ENCODE measurements at places on chromosomes 4 and X. TPM values are rescaled to one million over a fixed set of nuclear protein-coding genes. Genes with fewer than 3 reads are reported as not detected.

DNA sequence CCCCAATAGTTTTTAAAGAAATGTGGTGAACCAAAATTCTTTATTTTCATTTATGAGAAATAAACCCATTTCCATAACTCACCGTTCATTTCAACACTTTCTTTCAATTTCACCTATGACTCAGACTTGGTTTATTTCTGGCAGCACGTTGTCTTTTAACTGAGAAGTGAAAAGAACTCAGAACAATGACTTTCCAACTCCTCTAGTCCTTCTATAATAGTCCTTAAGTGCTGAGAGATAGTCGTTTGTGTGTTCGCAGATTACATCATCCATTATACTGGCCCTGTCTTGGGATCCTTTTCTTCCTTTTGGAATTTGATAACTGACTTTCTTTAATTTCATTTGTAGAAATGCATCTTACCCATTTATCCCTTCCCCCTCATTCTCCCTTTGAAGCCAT, 113.6 kb downstream of the GLUD2 start:
- DNase-seq, result no peak

DNA sequence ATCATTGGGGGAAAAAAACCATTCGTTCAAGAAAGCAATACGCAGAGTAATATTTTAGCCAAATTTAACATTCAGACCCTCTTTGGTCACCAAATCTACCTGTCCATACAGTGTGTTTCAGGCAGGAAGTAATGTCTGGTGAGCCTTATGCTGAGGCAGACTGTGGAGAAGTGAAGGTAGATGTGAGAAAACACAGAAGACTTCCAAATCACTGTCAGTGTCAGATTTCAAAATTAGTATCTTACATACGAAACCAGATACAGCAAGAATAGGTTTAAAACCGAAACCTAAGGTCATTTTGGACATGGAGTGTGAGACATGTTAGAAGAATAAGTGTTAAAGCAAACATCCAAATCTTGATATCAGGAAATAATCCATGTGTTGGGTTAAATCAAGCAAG, 664.5 kb upstream of the HTR2C start:
- no peak for DNase-seq

DNA sequence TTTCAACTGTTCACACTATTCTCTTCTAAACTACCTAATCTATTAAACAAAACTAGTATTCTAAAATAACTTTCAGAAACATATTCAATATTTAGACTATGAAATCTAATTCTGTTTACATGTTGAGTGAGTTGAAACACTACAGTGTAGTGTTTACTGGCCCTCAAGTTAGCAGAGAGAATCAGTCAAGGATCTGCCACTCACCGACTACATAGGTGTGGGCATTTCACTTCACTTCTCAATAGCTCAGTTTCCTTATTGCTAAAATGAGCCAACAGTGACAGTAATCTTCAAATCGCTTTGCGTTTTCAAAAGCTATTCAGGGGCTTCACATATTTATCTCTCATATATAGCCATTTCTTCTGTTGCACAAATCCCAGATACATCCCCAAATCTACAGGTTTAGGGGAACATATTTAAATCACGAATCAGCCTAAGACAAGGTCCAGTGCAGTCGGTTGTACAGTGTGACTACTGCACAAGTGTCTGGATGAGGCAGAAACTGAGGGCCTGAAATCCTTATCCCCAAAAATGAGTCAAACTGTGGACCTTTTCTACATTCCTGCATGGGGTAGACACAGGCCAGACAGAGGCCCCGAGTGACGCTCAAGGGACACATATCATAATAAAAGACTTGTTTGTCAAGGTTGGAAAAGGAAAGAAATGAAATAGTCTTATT, 129.8 kb downstream of the PPP3CA start:
- DNase-seq, result no peak

- no peak for DNase-seq
Observed at GRCh38 chr4:68360231-68360968, 10.5 kb upstream of the YTHDC1 start.

- no peak for DNase-seq
Observed at GRCh38 chrX:120308959-120309872, 2.0 kb downstream of the TMEM255A start.

TEX13B gene
- total RNA-seq, result not detected

- DNase-seq, result no peak
Observed at GRCh38 chrX:9327747-9328145, 137.1 kb upstream of the TBL1X start.

DNA sequence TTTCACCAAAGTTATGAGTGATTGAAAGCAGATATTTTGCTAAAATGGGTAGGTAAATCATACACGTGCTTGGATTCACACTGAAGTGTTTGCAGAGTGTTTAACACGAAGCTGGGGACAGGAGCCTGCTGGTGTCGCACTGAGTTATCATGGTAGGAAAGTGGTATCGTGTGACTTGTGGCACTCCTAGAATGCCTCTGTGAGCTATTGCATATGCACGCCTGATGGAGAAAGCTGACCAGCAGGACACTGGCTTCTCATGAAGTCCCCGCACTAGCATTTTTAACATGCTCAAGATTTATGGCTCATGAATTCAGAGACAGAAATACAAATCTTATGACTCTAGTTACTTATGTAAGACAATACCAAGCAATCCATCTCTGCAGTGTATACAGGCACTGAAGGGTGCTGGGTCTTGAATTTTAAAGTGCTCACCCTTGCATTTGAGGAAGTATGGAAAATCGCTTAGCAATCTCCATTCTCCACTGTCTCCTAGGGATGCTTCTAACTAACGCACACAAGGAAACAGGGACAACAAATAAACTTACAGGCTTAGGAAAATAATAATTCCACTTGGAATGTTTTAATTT, 19.8 kb downstream of the VCX3B start:
- no peak for DNase-seq

DNA sequence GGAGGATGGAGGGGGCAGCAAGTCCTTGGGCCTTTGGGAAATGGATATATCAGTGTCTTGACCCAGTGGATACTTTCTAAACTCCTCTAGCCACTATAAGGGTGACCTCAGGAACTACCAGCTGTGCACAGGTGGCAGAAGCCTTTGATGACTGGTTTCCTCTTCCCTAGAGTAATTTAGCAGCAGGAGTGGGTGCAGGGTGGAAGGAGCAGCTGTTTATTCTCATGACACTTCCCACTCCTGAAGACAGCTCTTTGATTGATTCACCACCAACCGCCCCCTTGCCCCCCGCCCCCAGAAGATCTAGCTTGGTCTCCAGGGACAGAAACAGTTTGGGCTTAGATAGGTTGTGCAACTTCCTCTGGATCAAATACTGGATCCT, 63.0 kb downstream of the GPC3 start:
- no peak for DNase-seq

PIM2 gene
- 12.5 TPM for total RNA-seq

- no peak for DNase-seq
Observed at GRCh38 chr4:124803641-124804040, 91.1 kb upstream of the ANKRD50 start.

DNA sequence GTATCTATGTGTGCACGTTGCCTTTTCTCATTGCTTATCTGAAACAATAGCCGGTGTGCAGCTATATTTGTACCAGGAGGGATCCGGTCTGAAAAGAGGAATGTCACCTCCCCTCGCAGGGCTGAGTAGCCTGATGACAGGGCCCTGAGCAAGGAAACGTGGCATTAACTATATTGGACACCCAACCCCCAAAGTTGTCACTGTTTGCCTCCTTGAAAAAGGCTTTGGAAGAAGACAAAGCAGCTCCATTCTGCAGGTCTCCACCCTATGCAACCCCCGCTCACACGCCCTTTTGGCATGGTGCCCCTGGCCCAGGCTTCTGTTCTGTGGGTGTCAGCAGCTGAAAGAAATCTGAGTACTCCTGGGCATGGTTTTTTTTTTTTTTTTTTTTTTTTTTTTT, 8.2 kb downstream of the PRRG3 start:
- DNase-seq, result no peak

TRMT2B gene
- 17.1 TPM for total RNA-seq

DNA sequence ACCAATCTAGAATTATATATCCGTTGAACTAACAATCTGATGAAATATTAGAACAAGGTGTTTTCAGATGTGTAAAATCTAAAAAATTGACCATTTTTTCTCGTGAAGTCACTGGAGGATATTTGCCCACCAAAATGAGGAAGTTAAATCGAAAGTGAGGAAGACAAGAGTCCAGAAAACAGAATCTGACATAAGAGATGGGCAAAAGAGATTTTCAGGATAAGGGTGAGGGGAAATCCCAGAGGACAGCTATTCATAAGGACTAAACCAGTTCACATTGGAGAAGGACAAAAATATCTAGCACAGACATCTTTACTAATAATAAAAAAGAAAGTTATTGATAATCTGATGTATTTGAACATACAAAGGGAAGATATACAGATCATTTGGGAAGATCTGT, 18.7 kb upstream of the ALG13 start:
- no peak for DNase-seq

CXCL11 gene
- total RNA-seq, result not detected

GRCh38 chr4:7775396-7775795, 164.3 kb downstream of the AFAP1 start:
- DNase-seq, result no peak

GRCh38 chr4:2592572-2592971, 56.1 kb downstream of the FAM193A start:
- no peak for DNase-seq

- DNase-seq, result no peak
Observed at GRCh38 chr4:40515037-40515397, 114.6 kb downstream of the RBM47 start.

TMSB15A gene
- total RNA-seq, result 233 TPM

- no peak for DNase-seq
Observed at GRCh38 chr4:164109503-164109902, 615.0 kb downstream of the TMA16 start.

RBM3 gene
- 261 TPM for total RNA-seq

TCEAL9 gene
- total RNA-seq, result 42.8 TPM

IL9R gene
- total RNA-seq, result not detected

COL4A6 gene
- total RNA-seq, result 21.5 TPM

DNA sequence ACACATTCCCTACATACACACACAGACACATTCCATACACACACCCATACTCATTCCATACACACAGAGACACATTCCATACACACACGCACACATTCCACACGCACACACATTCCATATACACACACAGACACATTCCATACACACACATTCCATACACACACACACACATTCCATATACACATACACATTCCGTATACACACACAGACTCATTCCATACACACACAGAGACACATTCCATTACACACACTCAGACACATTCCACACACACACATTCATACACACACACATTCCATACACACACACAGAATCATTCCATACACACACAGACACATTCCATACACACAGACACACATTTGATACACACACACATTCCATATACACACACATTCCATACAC, 15.2 kb downstream of the LINC00632 start:
- DNase-seq, result no peak

GRCh38 chrX:117982694-117983392, 133.8 kb downstream of the KLHL13 start:
- DNase-seq, result no peak

GRCh38 chr4:13483768-13484121, 395 bp downstream of the RAB28 start:
- no peak for DNase-seq

CABS1 gene
- not detected for total RNA-seq

DNA sequence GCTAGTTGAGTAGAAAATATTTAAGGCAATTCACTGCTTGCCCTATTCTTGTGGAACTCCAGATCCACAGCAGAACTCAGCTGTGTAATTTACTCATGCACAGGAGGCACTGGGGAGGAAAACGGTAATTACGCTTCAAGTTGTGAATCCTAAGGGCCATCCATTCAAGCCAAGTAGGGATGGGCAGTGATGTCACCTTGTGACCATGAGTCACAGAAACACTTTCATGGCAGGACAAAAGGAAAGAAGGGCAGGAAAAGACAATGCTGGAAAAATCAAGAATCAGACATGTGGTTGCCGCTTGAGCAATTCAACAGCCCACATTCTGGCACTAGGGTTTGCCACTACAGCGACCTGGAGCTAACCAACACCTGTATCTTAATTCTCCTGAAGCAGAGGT, 1.4 kb downstream of the PAQR3 start:
- DNase-seq, result no peak

GRCh38 chr4:56410247-56411062, 23.2 kb upstream of the AASDH start:
- DNase-seq, result no peak

SRPK3 gene
- 0.30 TPM for total RNA-seq

GRCh38 chr4:96009427-96010119, 169.7 kb downstream of the PDHA2 start:
- DNase-seq, result no peak

DNA sequence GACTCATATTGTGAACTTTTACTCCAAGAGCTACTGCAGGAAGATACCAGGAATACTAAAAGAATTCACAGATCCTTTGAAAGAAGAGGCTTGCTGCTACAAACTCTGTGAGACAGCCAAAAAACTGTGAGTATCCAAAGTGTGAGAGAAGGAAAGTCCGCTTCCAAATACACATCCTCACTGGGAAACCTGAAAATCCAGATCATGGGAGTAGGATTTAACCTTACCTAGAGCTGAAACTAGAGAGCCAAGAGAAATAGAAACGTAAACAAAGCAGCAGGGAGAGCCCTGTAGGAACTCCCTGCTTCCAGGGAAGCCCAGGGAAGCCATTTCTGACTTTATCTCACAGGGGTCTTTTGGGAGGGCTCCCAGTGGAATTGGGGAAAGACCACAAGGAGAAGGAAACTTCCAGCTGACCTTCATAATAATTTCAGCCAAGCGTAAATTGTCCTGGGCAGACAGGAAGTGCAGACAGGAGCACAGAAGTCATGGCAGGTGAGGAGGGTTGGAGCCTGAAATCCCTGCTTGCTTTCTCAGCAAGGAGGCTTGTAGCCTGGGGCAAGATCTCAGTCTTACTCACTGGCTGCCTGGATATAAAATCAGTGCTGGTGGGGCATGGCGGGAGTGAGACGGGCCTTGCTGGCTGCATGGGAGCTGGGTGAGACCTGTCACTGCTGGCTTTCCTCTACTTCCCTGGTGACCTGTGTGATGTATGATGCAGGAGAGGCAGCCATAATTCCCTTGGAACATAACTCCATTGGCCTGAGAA, 26.2 kb upstream of the NFKB1 start:
- no peak for DNase-seq

DNA sequence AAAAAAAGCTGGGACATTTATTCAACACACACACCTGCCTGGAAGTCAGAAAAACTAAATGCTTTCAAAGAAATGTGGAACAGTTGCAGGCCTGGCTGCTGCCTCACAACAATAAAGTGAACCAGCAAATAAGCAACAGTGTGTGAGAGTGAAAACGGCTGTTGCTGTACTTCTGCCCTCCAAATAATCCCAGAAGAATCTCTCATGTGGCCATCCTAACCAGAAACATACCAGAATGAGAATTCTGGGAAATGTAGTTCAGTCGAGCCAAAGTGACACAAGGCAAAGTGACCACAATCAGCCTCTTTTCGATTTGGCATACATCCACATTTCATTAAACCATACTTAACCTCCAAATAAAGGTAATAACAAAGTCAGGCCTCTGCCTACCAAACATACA, 204.5 kb downstream of the SLC7A11 start:
- no peak for DNase-seq

GRCh38 chr4:122668241-122668640, 47.4 kb upstream of the IL21 start:
- no peak for DNase-seq

GRCh38 chr4:170736710-170737109, 647.0 kb upstream of the AADAT start:
- no peak for DNase-seq

- DNase-seq, result no peak
Observed at GRCh38 chr4:821631-822030, 4.3 kb downstream of the CPLX1 start.

- no peak for DNase-seq
Observed at GRCh38 chr4:127829014-127829413, 46.9 kb downstream of the HSPA4L start.

SSX1 gene
- not detected for total RNA-seq

GRCh38 chr4:128809477-128810330, at the start of gene JADE1:
Gene JADE1 (plus strand): TSS chr4:128809700. CDS start chr4:128831759, 22,059 bp downstream.
- DNase-seq, result peak; percentile 93

Measured in neural crest cell (in vitro differentiated cells).